ENCODE measurements at places on chromosomes 3 and 15. TPM values are rescaled to one million over a fixed set of nuclear protein-coding genes. Genes with fewer than 3 reads are reported as not detected.
A peak's percentile ranks its signal among the peaks of the same experiment; 100 is the strongest.

DNA sequence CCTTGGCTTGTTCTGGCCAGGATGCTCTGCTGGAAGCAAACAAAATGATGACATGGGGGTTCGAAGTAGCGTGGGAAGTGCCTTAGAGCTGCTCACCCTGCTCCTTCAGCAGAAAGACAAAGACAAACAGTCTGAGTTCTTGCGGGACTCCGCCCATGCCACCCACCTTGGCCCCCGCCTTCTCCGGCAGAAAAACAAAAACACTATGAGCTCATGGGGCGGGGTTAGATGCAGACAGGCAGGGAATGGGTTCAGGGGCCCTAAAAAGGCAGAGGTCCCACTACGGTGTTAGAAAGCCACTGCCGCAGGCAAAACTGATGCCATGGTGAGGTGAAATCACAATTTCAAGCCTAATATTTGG lies 9.7 kb upstream of the NCKIPSD start:
- peak overlapping the region; percentile 26 for H3K27ac ChIP-seq
- H3K27me3 ChIP-seq = no peaks in the 10 kb centered on the region
- peak overlapping the region; percentile 5 for H3K4me3 ChIP-seq
- peak; percentile 8 for DNase-seq
- H3K36me3 ChIP-seq = peaks cover 48% of the 10 kb centered on the region

- no peaks in the 10 kb centered on the region for H3K4me1 ChIP-seq
- no peak for DNase-seq
- H3K27me3 ChIP-seq = peaks cover 21% of the 10 kb centered on the region
- H3K27ac ChIP-seq = no peak overlapping the region
Measured at GRCh38 chr15:89414571-89414970, 79.9 kb upstream of the POLG start.

DNA sequence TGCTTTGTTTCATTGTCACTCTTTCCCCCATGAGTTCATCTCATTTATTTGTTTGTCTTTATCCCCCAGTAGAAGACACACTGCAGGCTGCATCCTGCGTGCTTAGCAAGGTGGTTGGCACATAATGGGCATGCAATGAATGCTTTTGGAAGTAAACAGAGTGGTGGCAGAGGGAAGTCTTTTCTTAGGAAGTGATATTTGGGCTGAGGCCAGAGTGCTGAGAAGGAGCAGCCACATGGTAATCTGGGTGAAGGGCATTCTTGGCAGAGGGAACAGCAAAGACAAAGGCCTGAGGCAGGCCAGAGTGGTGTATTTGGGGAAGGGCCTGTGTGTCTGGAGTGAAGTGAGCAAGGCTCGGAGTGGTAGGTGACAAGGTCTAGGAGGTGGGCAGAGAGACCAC lies 17.7 kb upstream of the ADAMTS7 start:
- no peak for DNase-seq
- H3K4me3 ChIP-seq = no peak overlapping the region
- H3K36me3 ChIP-seq = no peaks in the 10 kb centered on the region
- H3K27me3 ChIP-seq = no peaks in the 10 kb centered on the region
- no peak overlapping the region for H3K27ac ChIP-seq

Gene RARRES1
- 37.5 TPM for total RNA-seq

All from thyroid gland (tissue), 4 donors.